ENCODE measurements at places on chromosomes 2 and 18.

- no peak for DNase-seq
Observed at GRCh38 chr2:38654528-38655381, 11.2 kb upstream of the GALM start.

- DNase-seq: no peak
Observed at GRCh38 chr2:236935083-236935482, 150.6 kb upstream of the COPS8 start.

GRCh38 chr2:25977768-25978167 lies 4.5 kb downstream of the KIF3C start:
- DNase-seq: no peak

DNA sequence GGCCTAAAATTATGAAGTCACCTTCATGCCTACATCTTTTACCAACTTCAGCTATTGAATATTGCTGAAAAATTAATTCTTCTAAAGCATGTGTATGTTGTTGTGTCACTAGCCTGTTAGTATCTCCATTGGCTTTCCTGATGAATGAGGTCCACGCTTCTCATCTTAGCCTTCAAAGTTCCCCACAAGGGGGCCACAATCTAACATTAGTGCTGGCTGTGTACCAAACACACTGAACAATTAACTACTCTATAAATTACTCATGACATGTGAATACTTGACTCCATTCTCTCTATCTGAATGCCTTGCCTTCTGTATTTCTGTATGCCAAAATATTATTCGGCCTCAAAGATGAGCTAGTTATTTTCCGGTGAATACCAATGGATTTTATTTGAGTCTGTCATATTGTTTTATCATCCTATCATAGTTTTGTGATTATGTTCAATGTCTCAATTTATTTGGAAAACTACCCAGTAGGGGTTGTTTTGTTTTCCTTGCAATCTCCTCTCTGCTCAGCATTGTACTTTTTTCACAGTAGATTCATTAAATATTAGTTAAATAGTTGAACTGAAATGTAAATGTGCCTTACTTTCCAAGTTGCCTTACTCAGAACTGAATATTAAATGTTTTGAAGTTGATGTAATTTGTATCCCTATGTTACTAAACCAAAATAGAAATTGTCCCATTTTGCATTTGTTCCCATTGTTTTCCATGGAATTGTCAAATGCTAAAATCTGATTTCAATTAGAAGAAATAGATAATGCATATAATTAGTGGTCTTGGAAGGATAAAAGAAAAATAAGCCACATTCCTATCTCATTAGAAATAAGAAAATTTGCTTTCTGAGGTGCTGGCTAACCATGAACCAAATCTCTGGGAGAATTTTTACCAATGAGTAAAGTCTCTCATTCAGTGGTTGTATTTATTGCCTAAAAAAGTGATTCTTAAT lies 208.4 kb upstream of the COL3A1 start:
- no peak for DNase-seq

DNA sequence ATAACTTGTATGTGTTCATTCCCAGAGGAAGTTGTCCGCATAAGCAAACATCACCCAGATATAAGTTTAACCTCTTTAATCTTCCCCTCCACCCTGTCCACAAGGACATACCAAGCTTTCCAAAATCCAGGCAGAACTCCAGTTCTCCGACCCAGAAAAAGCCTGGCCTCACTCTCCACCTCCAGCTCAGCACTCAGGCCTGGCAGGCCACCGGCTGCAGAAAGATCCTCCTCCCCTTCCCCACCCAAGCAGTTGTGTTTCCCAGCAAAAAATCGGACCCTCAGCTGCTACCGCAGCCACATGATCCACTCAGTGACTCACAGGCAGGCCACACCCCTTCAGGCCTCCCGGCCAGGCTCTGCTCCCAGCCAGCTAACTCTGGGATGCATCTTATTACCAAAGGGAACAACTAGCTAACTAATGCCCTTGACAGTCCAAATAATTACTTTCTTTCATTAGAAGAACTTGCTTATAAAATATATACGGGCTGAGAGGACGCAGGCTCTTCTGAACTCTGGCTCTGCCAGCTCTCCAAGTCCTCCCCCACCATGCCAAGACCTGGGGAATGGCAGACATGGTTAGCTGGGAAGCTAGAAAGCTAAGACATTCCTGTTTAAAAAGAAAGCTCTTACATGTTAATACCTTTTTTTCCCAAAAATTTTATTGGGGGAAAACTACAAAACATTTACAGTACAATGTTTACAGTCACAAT lies 4.5 kb downstream of the ZFP36L2 start:
- DNase-seq: peak; percentile 32

- DNase-seq: no peak
Observed at GRCh38 chr2:54595999-54596902, 127.2 kb upstream of the EML6 start.

- DNase-seq: no peak
Observed at GRCh38 chr2:193101591-193101990, 906.9 kb upstream of the TMEFF2 start.

DNA sequence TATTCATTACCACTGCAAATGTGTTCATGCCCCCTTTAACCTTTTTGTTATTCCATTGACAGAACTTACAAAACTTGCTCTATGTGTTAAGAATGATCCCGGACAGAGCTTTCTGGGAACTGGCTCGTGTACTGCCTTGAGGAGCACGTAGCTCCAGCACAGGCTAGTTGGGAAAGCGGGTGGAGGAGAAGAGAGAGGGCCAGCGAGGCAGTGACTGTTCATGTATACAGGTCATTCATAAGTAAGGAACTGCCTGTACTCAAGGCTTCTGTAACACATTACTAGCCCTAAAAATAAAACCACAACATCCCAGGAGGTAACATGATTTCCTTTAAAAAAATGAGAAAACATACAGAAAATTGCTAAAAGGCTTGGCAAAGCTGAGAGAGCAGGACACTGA lies 109.0 kb downstream of the STK39 start:
- DNase-seq: no peak

DNA sequence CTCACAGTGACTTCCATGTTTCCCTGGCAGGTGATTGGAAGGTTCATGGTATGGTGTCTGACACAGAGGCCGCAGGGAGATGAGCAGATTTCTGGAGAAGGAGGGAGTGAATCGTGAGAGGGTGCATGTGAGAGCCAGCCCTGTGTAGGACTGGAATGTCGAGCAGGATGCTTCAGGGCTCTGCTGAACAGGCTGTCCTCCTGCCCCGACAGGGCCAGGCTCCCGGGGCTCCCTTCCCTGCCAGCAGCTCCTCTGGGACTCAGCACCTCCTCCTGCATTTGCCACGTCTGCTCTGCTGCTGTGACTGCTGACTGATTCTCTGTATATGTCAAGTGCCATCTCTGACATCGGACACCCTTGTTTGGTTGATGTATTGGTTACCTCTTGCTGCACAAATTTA lies 38.5 kb upstream of the INHBB start:
- no peak for DNase-seq

GRCh38 chr2:117801826-117802225 lies 12.7 kb upstream of the DDX18 start:
- no peak for DNase-seq

GRCh38 chr2:232573771-232574435 lies 23.4 kb downstream of the EIF4E2 start:
- DNase-seq: no peak

- no peak for DNase-seq
Observed at GRCh38 chr2:153105829-153106578, 372.6 kb downstream of the RPRM start.

DNA sequence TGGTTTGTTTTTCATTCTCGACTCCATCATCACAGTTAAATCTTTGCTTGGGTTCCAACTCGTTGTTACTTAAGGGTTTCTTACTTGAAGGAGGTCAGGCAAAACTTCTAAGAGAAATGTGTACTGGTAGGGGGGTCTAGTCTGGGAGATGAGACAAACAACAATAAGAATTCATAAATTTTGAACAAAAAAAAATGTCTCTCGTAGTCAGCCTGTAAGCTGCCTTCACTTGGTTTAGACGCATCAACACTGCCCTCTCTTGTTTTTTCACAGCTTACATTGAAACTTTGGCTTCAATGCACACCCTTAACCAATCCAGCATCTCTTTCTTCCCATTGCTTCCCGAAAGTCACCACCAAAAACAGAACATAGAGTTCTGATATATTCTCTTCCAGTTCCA lies 576.4 kb upstream of the PIK3C3 start:
- DNase-seq: no peak

DNA sequence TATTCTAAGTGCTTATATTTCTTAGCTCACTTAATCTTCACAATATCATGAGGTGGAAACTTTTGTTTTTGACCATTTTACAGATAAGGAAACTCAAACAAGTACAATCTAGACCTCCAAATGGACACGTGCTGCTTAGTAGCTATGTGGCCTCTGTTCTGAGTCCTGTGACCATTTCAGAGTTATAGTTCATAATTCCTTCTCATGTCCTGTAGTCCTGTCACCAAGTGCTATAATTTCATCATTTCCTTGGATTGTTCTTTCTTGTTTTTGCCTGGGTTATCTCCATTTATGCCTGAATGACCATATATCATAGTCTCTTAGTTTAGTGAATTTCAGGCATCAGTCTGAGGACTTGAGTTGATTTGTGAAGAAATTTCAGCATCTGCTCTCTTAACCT lies 91.7 kb downstream of the NUP35 start:
- no peak for DNase-seq

DNA sequence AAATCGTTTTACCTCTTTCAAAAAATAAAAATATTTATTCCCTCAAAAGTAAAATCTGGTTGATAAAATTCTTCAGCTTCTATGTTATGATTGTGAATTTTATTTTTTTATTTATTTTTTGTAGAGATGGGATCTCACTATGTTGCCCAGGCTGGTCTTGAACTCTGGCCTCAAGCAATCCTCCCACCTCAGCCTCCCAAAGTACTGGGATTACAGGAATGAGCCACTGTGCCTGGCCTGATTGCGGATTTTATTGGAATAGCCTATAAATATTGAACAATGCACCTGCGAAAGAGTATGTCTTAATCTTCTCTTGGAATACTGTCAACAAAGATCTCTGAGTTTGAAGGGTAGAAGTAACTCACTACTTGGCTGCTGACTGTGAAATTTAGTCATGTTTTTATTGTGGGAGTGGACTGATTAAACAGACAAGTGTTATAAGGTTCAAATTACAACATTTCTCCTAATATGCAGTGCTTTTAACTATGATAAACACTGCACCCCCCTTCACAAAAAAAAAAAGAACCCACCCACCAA lies 138.0 kb downstream of the AFF3 start:
- no peak for DNase-seq

DNA sequence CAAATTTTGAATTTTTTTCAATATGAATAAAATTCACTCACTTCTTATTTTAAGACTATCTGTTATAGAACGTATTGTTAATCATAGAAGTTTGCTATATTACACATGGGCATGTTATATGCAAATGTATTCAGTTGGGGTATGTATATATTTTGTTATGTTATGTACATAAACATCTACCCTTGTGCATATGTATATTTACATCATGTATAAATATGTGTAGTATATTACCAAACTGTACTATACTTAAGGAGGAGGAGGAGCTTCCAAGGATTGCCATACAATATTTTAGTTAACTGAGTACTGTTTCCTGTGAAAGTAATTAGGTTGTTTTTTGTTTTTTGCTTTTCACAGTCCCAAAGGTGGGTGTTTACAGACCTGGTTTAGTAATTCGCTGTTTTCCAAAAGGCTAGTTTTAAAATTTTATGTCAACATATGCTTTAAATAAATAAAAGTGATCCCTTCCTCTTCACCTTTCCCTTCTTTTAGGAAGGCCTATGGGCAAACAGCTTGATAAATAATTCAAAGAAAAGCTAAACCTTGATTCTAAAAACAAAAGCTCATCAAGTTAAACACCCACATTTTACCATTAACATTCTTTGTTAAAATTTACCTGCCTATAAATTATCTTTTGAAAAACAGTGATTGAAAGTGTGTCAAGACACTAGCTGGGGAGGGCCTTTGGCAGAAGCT lies 12.9 kb upstream of the POU3F3 start:
- DNase-seq: no peak

DNA sequence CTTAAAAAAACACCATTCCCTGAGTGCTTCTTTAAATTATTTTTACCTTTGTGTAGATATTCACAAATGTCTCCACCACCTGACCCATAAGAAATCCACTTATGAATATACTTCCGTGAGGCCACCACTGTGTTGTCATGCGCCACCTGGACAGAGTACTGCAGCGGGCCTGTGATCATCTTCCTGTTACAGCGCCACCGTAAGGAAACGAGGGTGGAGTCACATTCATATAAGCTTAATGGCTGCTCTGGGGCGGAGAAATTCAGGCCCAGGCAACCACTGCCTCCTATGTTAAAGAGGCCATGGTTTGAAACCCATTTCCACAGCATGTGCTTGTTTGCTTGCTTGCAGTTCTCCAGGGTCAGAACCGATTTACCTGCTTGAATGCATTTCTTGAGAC lies 17.7 kb downstream of the PLA2R1 start:
- no peak for DNase-seq

DNA sequence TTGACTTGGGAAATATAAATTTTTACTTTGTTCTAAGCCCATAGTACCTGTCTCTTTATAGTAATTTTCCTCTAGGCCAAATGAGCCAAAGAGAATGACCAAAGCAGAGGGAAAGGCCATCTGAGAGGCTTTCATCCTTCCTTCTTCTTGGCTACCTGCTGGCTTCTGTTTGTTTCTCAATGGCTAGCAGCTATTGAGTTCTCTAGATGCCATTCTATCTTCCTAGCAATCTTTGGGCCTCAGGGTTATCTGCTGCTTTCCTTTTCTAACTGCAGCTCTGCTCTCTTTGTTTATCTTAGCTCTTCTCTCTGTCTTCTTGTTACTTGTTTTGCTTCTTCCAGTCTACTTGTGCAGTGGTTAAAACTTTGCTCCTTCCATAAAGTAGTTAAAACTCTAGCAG lies 601.1 kb upstream of the NRXN1 start:
- DNase-seq: no peak

DNA sequence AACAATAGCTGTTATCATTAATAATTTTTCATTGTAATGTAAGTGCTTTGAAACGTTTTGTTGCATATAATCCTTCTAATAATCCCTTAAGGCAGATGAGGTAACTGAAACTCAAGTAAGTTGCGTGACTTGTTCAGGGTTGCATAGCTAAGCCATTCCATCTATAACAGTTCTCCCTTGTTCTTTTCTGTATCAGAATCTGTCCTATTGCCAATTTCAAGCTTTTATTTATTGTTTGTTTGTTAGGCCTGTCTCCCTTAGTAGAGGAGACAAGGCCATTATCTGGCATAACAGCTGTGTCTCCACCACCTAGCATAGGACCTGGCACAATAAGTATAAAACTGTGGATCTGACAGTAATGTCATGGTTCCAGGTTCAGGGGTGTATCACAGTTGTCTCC lies 19.4 kb downstream of the BABAM2 start:
- no peak for DNase-seq

GRCh38 chr2:26986576-26986975 lies 16.1 kb downstream of the MAPRE3 start:
- DNase-seq: no peak

Data from stimulated activated CD4-positive, alpha-beta T cell treated with anti-CD3 and anti-CD28 coated beads, Interleukin-12 subunit alpha, Interleukin-12 subunit beta, amount 100 ng/mL, for 4 hours (primary cell).